Forelimb muscle (tissue), 1 donor: ENCODE measurements at places on chromosomes 7 and 10.

- no peak for DNase-seq
These were observed 49.9 kb upstream of the TMEM26 start for GRCh38 chr10:61503051-61503450.

- DNase-seq = no peak
These were observed 17.4 kb downstream of the RBP3 start for GRCh38 chr10:47365431-47366180.

DNA sequence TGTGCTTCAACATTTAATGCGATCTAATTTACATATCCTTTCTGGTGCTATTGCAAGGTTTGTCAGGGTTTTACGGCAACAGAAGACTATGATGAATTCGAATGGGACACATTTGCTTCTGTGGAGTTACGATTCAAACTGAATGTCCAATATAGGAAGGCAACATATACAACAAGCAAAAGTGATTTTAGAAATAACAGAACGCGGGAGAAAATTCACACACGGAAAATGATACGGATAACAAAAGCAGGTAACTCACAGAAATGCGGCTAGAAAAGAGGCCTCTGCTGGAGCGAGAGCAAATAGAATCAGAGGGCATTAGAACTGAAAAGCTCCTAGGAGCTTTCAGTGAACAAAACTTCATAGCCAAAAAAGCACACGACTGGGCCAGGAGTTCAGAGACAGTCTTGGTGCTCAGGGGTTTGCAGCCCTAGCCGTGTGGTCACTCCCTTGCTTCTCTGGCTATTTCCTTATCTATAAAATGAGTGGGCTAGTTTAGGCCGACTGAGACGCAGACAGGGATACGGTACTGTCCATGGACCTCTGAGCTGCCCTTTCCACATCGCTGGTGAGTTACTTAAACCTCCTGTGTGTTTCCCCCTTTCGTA, 557 bp upstream of the TAX1BP1 start:
- no peak for DNase-seq

GRCh38 chr7:129315960-129316359, 91.1 kb downstream of the AHCYL2 start:
- no peak for DNase-seq

DNA sequence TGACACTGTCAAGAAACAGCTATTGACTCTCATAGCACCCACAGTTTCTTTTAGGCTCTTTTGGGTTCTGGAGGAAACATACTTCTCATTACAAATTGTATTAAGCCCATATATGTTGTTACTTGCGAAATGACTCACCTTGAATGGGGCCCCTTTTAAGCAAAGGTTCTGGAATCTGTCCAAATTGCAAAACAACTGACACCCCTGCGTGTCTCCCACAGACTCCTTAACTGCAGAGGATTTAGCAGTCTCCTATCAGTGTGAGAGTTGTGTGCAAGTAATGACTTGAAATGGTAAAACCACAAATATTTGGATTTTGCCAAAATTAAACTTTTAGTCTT, 192.3 kb downstream of the DNAJC1 start:
- DNase-seq = no peak

DNA sequence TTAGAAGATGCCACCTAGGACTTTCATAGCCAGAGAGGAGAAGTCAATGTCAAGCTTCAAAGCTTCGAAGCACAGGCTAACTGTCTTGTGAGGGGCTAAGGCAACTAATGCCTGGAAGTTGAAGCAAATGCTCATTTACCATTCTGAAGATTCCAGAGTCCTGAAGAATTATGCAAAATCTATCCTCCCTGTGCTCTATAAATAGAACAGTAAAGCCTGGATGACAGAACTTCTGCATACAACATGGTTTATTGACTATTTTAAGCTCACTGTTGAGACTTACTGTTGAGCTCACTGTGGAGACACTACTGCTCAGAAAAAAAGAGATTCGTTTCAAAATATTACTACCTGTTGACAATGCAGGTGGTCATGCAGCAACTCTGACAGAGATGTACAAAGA, 28.6 kb downstream of the TNS3 start:
- DNase-seq = no peak

GRCh38 chr7:151984612-151985011, 28.4 kb downstream of the GALNTL5 start:
- DNase-seq = no peak

DNA sequence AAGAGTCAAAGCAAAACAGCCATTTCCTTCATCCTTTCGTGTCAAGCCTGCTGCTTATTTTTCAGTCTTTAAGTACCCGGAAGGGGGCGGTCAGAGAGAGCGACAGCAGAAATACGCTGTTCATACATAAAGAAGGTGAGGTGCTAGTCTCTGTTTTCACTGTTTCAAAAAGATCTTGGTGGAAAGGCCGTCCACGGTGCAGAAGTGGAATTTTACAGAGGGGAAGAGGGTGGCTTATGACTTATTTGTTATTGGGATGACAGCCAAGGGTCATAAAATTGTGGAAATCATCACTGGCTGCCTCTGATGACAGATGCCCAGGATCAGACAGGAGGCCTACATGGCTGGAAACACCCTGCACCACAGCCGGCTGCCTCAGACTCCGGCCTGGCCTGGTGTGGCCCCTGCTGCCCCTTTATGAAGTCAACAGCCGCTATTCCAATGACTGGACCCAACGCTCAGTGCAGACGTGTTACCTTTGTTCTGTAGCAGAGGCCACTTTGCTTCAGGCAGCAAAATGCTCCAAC, 57.0 kb downstream of the HIPK2 start:
- no peak for DNase-seq

- DNase-seq = no peak
These were observed 464.7 kb upstream of the CELF2 start for GRCh38 chr10:10552948-10553347.

GRCh38 chr7:157714166-157715070, 377.6 kb downstream of the DNAJB6 start:
- no peak for DNase-seq

DNA sequence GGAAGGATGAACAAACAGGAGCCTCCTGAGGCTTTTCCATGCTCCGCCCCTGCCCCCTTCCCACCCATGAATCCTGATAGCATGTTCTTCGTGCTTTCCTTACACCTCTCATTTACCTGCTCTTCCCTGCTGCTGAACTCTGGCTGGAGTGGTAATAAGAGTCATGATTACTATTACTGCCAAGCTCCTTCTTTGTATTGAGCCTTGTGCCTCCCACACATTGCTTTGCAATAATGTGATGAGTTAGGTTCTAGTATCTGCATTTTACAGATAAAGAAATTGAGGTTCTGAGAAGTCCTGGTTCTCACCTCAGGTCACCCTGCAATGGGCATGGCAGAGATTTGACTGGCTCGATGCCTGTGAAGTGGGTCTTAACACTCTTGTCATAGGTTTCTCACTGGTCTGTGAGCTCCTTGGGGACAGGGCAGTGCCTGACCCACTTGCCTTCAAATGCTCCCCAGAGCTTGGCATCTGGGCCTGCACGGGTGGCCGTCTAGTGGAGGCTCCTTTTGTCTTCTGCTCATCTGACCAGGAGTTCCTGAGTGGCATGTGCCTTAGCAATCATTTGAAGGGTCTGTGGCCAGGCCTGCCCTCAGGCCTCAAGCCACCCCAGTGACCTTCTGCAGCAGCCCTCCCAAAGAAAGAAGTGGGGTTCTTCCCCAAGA, 309.2 kb upstream of the ZMIZ1 start:
- DNase-seq = no peak

DNA sequence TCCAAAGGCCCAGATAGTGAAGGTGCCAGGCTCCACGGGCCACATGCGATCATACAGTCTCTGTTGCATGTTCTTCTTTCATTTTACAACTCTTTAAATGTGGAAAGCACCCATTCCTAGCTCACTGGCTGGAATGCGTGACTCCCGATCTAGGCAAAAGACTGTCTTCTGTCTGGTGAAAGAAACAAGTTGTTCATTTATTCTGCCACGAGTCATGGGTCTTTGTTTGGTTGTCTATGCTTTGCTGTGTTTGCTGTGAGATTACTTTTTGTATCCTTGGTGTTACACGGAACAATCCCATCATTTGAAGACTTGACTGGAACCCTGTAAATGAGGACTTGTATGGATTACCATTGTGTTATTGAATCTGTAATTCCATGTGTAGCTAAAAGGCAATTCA, 41.9 kb downstream of the NPVF start:
- no peak for DNase-seq
